ENCODE measurements at places on chromosomes 4 and X.

DNA sequence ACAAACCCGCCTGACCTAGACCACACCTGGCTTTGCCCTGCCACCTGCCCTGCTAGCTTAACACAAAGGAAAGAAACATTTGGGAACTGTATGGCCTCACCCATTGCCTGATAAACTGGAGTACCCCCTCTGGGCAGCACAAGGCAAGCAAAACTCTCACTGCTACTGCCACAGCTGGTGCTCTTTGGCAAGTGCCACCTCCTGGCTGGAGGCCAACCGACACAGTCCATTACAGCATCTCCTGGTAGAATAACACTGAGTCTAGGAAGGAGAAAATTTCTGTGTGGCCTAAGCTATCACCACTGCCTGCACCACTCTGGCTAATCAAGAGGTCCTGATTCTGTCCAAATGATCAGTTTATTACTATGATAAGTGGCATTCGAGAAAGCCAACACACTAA is 18.9 kb upstream of the SPANXN3 start:
- DNase-seq, result peak; percentile 35

- DNase-seq, result no peak
Observed at GRCh38 chrX:84099120-84099519, 88.9 kb downstream of the RPS6KA6 start.

GRCh38 chr4:80112236-80112635 is 39.2 kb upstream of the ANTXR2 start:
- no peak for DNase-seq

DNA sequence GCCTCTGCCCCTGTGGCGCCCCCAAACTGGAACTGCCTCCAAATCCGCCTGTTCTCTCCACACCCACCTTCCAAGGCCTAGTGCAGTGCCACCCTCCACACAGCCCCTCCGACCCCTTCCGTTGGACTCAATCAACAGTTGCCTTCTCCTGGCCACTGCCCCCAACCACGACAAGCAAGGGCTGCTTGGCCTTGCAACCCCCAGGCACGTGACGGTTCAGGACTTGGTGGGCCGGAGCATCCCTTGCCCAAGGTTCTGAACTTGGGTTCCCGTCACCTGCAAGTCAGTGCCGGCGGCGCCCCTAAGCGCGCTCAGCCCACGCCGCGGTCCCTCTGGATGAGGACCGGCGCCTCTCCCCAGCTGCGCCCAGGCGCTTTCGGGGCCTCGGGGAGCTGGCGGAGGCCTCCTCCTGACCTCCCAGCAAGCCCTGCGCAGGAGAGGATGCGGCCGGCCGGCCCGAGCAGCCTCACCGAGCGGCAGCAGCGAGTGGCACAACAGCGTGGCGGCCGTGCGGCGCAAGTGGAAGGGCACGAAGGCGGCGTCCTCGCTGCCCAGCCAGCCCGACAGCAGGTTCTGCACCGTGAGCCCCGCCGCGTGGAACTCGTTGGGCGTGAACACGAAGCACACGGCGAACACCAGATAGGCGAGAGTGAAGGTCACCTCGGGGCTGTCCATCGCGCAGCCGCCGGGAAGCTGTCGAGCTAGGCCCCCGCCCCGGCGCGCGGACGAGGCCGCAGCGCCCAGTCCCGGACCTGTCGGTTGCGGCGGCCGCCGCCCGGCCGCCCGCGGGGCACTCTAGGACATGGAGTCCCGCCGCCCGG is 750 bp downstream of the TMEM129 start:
- peak; percentile 88 for DNase-seq

All from posterior cingulate gyrus (tissue), 11 donors.